Activated CD8-positive, alpha-beta memory T cell treated with anti-CD3 and anti-CD28 coated beads, Interleukin-2, amount 10 ng/mL, durations not matched to agents 7 days and 5 days (primary cell): ENCODE measurements at places on chromosomes 7 and 10.

DNA sequence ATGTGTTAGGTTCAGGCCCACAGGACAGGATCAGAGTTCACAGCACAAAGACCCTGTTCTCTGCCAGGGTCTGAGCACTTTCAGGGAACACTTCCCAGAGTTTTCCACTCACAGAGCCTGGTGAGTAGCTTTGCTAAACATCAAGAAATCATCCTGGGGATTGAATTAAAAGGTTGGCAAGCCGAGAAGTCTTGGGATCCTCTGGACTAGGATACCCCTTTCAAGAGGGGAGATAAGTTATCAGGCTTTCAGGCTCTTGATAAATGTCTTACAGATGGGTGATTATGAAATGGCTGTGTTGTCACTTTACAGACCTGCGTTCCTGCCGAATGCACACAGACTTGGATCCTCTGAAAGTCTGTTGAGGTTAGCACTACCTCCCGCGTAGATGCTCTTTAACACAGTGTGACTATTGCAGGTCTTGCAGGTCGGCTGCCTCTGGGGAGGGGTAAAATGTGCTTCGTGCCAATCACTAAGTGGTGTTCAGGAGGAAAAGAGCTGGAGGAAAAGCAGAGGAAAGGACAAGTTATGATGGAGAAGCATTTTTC, 473.5 kb upstream of the AKR1E2 start:
- no peak for DNase-seq

DNA sequence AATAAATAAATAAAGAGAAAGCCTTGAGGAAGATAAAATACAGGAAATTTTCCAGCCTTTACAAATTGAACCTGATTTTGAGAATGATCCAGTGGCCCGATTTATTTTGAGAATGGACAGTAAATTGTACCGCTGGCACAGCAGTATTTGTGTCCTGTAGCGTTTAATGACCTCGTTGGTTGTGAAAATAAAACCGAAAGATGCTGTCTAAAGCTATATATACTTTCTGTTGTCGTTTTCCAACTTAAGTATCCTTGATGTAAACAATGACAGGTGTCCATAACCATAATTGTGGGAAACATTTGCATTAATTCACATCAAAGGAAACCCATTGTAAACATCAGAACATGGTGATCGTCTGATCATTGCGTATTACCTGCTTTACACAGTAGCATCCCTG, 38.8 kb downstream of the TBXAS1 start:
- no peak for DNase-seq

DNA sequence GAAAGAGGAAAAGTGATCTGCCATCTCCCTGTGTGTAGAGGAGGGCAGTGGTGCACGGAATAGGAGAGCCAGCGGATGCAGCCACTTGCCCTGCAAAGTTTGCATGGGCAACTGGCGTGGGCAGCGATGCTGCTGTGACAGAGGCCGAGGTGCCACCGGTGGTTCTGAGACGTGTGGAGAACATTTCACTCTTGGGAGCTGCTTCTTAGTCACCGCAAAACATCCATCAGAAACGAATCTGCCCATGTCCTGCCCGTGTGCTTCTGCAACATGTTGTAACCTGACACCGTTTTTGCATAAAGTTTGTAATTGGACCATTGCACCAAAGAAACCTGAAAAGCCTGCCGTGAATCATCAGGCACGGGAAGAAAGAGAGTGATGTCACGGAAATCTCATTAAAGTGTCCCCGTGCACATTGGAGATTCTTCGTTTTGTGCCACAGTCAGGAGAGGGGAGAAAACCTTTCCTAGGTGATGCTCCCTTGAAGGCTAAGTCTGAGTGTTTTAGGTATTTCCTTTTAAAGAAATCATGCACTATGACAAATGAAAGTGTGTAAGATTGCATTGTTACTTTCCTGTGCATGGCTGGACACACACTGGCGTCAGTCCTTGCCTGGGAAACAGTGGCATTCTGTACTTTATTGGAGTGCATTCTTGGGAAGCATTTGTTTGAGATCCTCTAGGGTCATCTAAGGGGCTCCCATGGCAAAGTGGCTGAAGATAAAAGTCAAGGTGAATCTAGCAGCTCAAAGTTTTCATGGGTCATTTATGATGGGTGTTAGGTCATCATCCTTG, 302.6 kb downstream of the KLF6 start:
- DNase-seq = no peak

DNA sequence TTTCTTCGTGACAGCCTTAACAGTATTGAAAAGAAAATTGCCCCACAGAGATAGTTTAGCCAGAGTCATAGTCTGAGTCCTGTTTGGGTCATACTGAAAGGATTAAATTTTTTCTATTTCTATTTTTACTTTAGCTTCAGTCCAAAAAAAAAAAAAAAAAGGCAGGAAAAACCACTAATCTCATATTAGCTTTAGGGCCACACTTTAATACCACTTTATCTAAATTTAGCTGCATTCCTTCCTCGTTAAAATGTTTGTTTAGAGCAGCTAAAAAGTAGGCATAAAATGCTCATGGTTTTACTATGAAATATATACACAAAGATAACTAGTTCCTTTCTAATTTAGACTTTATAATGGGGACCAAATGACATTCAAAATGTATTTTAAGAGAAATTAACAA, 216.5 kb upstream of the TMEM196 start:
- DNase-seq = no peak

DNA sequence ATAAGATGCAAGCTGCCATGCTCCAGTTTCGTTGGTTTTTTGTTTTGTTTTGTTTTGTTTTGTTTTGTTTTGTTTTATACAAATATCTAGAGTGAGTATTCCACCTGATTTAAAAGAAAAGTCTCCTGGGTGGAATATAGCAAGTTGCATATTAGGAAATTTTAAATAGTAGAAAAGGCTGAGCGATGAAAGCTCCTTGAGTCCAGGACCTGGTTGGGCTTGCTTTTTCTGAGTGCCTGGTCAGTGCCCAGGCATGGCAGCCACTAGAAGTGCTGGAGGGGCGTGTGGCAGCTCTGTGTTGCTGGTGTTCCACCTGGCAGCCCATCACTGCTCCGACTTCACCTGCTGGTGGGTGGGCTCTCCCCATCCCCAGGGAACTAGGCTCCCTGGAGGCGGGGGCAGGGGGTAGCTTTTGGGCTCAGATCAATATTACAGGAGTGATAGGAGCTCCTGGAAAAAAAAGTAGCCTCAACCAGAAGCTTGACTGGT, 8.0 kb downstream of the COL17A1 start:
- no peak for DNase-seq

- DNase-seq = no peak
These were observed 5.8 kb upstream of the AEBP1 start for GRCh38 chr7:44098092-44099068.

DNA sequence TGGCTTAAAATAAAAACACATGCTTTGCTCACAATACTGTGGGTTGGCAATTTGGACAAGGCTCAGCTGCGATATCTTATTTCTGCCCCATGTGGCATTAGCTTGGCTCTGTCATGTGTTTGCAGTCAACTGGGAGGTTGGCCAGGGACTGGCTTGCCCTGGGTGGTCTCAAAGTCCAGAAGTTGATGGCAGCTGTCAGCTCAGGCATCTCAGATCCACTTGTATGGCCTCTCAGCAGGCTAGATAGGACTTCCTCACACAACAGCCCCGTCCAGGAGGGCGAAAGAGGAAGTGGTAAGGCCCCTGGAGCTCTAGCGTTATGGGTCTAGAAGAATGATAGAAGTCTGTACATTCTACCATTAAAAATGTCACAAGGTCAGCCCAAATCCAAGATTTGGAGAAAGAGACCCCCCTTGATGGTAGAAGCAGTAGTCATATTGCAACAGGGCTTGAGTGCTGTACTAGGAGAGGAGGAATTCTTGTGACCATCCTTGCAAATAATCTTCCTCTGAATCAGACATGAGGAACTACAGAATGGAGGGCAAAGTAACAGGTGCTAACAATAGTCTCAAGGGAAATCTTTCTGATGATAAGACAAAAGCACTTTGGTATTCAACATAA, 166.2 kb downstream of the FAM107B start:
- DNase-seq = no peak

- DNase-seq = no peak
These were observed 260.5 kb downstream of the GPAM start for GRCh38 chr10:111923032-111923431.

- no peak for DNase-seq
These were observed 251.4 kb upstream of the KLF14 start for GRCh38 chr7:130985361-130985760.
